NCI-H524 (cell line): ENCODE measurements at places on chromosomes 11 and 22.

DNA sequence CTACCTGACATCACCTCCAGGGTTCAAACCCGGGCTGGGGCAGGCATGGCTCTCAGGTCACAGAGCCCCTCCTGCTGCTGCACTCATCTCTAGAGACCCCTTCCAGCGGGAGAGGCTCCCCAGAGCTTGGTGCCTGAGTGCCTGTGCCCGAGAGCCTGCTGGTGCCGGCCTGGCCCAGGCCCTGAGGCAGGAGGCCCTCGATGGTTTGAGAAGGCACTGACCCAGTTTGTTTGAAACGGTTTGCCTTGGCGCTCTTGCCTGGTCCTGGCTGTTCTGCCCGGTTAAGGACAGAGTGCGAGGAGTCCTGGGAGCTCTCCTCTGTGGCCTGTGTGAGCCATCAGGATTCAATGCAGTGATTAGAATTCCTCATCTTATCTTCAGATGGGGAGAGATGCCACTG is 88.9 kb downstream of the TBC1D22A start:
- no peak for DNase-seq

DNA sequence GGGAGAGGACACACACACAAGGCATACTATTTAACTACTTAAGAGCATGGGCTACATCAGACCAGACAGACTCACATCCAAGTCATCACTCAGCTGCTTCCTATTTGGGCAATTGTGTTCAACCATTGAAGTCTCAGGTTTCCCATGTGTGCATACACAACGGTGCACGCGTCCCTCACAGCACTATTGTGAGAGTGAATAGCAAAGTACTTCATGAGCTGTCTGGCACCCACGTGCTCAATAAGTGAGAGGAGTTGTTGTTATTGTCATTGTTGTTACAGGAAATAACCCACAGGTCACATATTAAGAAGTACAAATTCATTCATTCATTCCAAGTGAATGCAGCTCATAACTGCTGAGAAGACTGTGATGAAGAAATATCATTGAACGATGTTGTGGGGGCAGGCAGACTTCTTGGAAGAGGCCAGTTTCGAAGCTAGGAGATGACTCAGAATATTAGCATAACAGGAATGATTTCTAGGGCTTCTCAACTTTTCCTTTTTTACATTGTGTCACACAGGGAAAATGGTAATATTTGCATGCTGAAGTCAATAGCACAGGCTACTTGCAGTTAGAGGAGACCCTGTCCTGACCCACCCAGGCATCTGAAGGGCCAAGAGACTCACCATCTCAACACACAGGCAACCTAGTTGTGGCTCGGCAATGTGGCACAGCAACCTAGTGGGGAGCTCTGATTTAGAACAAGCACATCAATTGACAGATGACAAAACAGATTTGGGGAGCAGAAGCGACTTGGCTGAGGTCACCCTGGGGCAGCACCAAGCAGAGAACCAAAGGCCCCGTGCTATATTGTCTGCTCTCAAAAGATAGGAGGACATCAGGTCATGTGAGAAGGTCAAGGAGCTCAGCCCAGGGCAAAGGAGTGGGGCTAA is 606.0 kb downstream of the BUD13 start:
- DNase-seq: no peak

GRCh38 chr22:27720860-27721259 is 80.7 kb downstream of the MN1 start:
- no peak for DNase-seq

DNA sequence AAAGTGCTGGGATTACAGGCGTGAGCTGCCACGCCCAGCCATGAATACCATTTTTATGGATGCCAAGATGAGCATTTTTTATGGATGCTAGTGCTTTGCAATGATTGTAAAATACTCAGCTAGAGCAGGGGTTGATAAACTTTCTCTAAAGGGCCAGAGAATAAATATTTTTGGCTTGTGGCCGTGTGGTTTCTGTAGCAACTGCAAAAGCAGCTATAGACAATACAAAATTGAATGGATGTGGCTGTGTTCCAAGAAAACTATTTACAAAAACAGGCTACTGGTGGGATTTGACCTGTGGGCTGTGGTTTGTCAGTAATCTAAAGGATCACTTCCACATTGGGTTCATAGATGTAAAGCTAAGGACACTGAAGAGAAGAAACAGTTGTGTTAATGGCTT is 56.0 kb downstream of the COMMD9 start:
- DNase-seq: no peak

DNA sequence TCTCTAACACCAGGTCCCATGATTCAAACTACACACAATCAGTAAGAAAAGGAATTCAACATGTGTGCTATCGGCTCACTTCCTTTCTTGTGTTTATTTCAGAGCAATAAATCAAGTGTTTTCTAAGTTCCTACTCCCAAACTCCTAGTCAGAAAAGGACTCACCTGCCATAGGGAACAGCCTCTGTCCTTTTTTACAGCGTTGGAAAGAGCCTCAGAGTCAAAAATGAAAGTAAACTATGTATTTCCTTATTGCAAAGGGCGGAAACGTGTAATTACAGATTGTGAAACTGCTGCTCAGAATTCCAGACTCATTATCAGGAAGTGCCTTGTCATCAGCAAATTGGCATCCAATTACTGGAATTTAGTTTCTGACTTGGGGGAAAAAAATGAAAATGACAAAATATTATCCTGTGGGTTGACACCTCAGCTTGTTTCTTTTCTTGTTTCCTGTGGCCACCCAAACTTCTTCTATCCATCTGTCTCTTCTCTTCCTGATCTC is at the start of gene CASP4:
Gene CASP4, minus strand, starts transcription at position 220 of the 501 bp plus-strand sequence. Its CDS starts 49 bp downstream, at position 171.
- DNase-seq: no peak

DNA sequence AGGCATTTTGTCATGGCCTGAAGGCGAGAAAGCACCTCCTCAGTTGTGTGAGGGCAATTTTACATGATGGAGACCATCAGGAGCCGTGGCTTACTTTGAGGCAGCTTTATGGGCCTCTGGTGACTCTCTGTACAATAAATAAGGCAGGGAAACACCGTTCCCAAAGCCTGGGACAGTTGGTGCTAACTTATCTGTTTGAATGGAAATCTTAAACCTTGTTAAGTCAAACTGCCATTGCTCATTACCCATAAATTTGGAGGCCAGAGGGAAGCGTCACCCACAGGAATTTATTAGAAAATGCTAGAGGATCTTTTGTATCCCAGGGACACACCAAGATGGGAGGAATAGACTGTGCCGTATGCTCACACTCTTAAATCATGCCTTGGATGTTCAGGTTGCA is 1156.9 kb downstream of the BRD1 start:
- no peak for DNase-seq

DNA sequence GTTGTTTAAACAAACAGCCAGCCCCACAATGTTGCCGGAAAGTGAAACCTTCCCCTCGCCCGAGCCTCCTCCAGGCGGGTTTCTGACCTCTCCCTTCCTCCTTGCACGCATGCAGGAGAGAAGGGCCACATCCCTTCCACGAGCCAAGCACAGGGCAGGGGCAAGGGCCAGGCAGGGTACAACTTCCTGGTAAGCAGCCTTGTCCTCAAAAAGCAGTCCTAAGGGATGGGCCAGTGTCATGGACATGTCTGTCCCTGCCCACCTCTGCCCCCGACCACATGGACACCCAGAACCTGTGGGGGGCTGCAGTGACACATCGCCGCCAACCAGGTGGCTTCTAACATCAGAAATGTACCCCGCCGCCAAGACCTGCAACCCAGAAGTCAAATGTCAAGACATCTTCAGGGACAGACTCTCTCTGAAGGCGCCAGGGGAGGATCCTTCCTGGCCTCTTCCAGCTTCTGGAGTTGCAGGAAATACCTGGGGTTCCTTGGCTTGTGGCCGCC is 145.3 kb downstream of the CRYBB2 start:
- no peak for DNase-seq

- DNase-seq: no peak
Observed at GRCh38 chr11:44033411-44033850, 14.3 kb upstream of the ACCSL start.

- DNase-seq: peak; percentile 56
Observed at GRCh38 chr11:101003468-101003867, 126.1 kb downstream of the PGR start.

- no peak for DNase-seq
Observed at GRCh38 chr11:8373519-8374432, 110.1 kb upstream of the LMO1 start.

GRCh38 chr11:66119348-66120133 is 49.5 kb downstream of the PACS1 start:
- no peak for DNase-seq

DNA sequence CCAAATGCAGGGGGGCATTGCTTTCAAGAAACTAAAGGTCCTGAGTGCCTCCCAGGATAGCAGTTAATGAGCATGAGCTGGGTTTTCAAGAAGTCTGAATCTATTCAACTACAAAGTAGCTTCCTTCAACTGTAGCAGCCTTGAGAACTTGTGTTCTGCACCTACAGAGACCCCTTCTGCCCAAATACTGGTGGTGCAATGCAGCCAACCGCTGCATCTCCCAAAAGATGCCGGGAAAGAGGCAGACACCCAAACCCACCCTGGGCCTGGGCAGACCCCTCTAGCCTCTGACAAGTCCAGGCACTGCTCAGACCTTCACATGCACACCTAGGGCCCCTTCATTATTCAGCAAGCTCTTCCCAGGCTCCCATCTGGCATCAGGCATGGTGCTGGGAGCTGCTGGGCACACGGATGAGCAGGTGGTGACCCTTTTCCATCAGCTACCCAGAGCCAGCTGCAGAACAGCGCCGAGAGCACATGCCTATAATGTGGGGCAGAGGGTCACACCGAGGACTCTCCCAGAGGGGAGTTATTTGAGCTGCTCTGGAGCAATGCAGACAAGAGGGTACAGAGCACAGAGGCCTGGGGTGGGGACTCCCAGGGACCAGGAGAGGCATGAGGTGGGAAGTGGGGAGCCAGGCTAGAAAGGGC is 44.9 kb upstream of the ETS1 start:
- DNase-seq: peak; percentile 30

- no peak for DNase-seq
Observed at GRCh38 chr11:3220521-3221407, 2.2 kb upstream of the MRGPRG start.

DNA sequence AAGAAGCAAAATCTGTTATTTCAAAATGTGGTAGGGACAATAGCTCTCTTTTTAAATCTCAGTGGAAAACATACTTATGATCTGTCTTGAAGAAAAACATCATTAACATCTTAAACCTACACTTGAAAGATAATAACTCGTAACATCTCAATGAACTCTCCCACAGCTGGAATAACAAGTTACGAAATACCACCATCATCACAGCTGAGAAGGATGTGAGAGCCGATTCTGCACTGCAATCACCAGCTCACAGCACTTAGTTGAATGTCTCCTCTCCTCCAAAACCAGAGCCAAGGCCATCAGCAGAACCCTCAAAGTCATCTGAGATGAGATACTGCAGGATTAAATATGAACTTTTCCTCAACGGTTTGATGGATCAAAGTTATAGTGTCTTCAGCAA is 124.3 kb downstream of the ARHGAP20 start:
- no peak for DNase-seq

GRCh38 chr11:16799890-16800289 is 61.4 kb downstream of the C11orf58 start:
- no peak for DNase-seq

- no peak for DNase-seq
Observed at GRCh38 chr22:50145721-50146438, 24.7 kb upstream of the PANX2 start.

DNA sequence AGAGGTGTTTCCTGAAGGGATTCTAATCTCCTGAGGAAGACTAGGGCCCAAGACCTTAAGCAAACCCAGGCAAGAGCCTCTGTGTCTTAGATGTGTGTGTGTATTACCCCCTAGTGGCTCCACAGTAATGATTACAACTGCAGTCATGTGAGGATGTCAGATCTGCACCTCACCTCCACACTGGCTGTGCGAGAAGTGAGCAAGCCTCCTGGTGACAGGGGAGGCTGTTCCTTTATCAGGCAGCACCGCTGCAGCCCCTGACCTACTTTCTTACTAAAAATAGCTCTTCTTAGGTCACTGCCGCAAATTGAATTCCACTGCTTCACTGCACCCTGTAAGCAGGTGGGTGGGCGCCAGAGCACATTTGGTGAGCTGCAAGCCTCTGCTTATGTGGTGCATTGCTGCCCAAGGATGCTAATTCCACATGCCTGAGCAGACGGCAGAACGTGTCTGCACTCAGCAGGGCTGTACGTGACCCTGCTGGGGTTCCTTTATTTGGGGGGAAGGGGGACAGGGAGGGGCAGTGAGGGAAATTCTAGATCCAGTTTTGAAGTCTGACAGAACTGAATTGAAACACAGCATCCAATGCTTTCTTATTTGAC is 112.4 kb downstream of the KCNC1 start:
- peak; percentile 48 for DNase-seq

- DNase-seq: no peak
Observed at GRCh38 chr11:76190376-76190775, 15.9 kb downstream of the WNT11 start.

DNA sequence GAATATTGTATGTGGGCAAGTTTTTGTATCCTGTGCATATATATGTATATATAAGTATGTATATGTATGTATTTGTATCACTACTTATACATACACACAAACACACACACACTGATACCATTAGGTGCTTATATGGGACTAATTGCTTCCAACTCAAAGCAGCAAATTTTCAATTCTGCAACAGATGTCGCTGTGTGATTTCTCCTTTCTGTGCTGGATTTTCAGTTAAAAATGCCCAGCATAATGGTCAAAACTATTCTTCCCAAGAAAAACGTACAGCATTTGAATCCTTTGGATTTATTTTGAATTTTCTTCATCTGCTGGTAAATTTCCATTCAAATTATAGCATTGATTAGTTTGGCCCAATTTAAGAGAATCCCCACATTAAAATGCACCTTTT is 4.3 kb downstream of the CADM1 start:
- no peak for DNase-seq

DNA sequence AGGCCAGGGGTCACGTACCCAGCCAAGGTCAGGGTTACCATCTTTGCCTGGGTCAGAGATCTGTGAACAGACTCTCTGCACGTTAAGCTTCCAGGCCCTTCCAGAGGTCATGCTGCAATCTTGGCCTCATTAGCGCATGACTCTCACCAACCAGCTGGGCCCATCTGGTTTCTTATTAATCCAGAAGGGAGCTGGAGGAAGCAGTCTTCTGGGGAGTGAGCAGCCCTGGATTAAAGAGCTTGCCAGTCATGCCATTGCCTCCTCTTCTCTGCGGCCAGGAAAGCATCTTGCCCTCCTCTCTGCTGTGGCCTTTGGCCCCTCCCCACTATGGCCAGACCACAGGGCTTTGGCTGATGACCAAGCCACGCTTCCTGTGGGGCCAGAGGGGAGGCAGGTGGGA is 57.4 kb downstream of the CHST1 start:
- DNase-seq: peak; percentile 92

DNA sequence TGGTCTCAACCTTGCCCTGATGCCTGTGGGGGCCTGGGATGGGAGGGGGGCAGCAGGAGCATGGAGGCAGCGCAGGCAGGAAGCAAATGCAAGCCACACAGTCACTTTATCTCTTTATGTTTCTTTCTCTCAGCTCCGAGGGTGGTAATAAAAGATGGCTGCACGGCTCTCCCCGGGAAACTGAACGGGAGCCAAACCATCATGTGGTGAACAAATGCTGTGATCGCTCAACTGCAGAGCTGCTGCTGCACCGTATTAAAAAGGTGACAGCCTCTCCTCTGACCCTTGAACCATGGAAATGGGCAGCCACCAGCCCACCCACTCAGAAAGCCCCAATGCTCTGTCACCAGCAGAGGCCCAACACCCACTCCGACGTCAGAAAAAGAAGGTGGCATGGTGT is 110.0 kb downstream of the TIMP3 start:
- no peak for DNase-seq
